ENCODE measurements at places on chromosomes 1 and 21.
A peak's percentile ranks its signal among the peaks of the same experiment; 100 is the strongest.

- no peak for DNase-seq
These were observed 5.8 kb downstream of the ATP5IF1 start for GRCh38 chr1:28241638-28242241.

DNA sequence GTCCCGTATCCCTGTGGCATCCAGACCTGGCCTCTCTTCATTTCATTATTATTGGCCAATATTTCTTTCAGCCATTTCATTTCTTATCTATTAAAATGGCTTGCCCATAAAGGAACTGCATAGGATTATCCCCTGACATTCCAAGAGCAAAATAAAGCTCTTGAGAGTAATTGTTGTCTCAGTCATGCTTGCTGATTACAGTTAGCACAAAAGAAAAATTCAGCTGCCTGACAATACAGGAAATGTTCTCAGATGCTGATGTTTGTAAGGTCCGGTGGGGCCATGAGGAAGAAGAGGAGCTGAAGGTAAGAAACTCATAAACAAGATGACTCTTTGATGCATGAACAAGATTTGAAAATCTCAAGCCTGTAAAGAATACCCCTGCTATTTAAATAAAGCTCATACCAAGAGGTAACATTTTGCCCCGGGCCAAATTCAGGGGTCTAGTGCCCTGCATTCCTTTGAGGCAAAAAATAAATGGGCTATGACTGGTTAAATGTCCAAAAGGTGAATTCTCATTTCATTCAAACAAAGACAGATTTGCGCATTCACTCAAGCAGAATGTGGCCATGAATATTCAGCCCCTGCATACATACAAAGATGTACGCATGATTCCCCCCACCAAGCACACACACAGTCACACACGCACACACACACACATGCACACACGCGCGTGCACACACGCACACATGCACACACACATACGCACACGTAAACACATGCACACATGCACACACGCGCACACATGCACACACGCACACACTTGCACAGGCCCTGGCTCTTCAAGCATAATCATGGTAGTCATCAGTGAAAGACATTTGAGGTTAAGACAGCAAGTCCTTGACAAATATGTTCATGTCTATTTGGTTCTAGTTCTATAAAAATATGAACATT is 44.8 kb downstream of the KCNJ15 start:
- DNase-seq: no peak

GRCh38 chr21:42569732-42570301 is 56.2 kb downstream of the SLC37A1 start:
- no peak for DNase-seq

DNA sequence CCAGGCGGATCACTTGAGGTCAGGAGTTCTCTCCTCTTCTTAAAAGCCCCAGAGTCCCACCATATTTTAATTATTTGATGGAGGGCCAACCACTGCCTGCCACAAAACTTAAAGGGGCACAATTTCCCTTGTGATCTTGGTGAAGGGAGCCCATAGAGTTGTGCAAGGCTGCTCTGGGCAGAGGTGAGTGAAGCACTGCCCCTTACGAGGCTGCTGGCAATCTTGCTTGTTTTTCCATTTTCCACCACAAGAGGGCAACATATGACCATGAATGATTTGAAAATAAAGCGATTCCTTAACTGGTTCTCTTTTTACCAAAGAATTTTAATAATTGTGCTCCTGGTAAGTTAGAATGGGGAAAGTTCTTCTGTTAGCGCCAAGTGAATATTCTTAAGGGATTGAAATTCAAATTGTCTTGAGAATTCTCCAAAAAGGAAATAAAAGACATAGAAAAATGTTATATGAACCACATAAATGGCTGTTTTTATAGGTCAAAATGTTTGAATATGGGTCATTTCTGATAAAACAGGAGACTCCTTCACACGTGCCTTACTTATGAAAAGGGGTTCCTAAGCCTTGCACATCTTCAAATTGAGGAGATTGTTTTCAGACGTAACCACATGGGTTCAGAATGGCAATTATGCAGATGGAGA is 22.7 kb downstream of the PGM1 start:
- DNase-seq: peak; percentile 95

DNA sequence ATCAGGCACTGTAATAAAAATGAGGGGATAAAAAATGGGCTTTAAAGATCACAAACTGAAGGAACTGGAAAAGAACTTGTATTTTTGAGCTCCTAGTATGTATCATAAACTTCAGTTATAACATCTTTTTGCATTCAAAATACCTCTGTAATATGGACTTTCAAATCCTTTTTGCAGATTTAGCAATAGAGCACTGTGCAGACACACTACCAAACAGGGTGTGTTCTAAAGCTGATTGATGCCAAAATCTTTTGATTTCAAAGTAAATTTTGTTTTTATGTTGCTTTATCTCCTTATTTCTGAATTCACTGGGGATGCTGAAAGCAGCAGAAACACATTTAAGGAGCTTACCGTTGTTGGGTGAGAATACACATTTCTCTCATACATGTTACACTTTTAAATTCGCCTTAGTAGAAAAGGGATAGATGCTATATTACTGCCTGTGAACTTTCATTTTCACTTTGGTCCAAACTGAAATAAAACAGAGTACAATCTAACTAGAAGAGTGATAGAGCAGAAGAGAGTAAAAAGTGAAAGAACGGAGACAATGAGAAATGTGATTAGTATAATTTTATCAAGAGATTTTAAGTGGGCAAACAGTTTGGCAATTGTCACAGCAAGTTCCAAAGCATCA is 1126.6 kb downstream of the BRINP3 start:
- DNase-seq: no peak

- DNase-seq: no peak
These were observed 47.6 kb upstream of the PPP2R5A start for GRCh38 chr1:212237651-212238050.

DNA sequence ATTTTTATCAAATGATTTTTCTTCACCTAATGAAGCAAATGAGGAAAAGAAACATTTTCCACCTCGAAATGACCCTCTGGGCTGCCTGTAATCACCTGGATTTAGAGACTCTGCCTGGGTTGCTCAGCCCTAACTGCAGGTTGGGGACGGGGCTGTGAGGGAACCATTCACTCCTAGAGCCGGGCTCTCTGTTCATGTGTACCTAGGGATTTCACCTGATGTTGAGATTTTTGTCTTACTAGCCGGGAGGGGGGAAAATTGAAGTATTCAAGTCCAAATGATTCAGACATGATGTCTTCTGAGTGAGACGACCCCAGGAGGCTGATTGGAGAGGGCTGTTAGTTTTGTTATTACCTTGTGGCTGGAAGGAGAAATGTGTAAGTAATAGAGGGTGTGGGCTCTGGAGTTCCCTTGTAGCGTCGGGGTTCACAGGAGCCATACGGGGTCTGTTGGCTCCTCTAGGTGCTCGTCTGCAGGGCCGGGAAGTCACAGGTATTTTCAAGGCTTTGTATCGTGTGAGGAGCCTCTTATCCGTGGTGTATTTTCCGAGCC is 42.3 kb upstream of the PWP2 start:
- DNase-seq: no peak

GRCh38 chr21:28644762-28645161 is 347.9 kb downstream of the LTN1 start:
- no peak for DNase-seq

DNA sequence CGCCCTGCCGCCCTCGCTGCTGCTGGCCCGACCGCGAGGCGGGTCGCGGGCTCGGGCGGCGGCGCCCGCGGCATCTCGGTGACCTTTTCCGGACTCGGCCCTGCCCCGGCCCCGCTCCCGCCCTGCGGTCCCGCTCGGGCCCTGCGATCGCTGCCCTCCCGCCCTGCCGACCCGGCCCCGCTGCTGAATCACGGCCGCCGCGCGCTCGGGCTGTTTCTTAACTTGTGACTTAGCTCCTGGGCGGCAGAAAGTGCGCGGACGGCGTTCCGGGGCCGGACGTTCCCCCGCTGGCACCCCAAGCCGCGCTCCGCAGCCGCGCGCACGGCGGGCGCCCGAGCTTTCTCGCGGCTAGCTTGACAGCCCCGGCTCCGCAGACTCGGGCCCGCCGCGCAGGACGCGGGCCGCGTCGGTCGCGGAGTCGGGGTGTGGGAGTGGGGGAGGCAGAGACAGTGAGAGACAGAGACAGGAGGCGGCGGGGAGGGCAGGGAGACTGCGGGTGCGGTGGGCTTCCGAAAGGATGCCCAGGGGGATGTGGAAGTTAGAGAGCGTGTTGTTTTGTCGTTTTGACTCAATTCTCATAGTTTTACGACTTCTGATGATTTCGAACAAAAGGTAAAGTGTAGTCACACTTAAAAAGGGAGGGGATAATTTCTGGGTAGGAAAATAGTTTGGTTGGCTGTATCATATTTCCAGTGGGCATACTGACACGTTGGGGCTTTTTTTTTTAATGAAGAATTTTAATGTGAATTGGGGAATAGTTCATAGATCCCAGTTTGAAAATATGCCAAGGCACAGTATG is 49.8 kb downstream of the PRDM2 start:
- DNase-seq: peak; percentile 77

GRCh38 chr1:181424786-181425403 is 58.4 kb upstream of the CACNA1E start:
- DNase-seq: peak; percentile 96

DNA sequence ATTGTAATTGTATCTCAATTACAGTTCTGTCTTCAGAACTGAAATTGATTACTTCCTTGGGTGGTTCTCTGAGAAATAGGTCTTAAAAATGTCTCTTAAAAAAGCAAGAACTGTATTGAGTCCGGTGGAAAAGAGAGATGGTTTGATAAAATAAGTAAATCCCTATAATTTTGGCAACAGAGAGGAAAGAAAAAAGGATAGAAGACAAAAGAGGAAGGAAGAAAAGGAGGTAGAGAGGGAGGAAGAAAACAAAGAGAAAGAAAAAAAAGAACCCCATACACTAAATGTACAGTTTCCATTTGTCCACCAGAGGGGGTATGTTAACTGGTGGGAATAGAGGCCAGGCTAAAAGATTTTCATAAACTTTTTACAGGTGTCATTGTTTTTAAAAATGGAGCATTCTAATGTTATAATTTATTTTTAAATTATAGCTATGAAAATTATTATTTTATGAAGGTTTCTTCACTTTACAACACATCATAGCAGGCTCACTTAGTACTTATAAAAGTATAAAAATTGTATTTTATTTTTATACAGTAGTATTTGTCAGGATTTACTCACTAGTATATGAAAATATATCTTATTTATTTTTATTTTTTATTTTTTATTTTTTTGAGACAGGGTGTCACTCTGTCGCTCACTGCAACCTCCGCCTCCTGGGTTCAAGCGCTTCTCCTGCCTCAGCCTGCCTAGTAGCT is 2.1 kb upstream of the UBE2T start:
- DNase-seq: peak; percentile 74

DNA sequence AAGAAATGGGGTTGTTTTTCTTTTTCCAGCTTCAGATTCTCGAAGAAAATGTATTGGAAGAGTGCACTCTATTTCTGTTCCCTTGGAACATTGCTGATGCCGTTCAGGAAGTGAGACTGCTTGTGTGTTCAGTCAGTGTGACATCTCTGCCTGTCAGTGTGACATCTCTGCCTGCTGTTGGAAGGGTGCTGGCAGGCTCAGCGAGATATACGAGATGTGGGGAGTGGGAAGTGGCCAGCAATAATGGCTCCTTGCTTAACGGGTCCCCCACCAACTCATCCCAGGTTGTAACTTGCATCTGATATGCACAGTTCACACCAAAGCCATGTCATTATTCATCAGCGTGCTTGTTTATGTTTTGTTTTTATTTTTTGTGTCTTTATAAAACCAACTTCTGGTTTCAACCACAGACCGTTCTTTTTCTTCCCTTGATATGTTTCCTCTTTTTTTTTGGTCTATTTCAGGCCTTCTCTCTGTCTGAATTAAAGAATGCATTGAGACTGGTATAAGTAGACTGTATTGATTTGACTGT is 145.4 kb downstream of the GALNT2 start:
- no peak for DNase-seq

GRCh38 chr21:46098303-46099141 is 610 bp downstream of the COL6A2 start:
- peak; percentile 37 for DNase-seq

DNA sequence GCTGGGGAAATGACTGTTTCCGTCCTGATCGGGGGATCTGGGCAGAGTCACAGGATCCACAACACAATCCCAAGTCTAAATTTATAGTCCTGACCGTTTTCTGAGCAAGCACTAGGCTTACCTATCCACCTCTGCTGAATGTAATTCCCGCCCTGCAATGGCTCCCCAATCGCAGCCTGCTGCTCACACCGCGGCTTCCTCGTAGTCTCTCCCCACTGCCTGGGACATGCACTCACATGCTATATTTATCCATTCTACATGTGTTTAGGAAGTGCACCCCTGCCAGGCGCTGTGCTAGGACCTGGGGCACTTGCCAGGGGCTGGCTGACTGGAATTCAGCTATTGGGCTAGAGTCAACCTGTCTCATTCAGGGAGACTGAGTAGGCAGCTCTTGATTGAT is 246.6 kb upstream of the CSF3R start:
- no peak for DNase-seq

- DNase-seq: no peak
These were observed 103.0 kb upstream of the PLXNA2 start for GRCh38 chr1:208347191-208347590.

GRCh38 chr1:15756143-15757015 is 2.2 kb upstream of the FBLIM1 start:
- DNase-seq: peak; percentile 51

DNA sequence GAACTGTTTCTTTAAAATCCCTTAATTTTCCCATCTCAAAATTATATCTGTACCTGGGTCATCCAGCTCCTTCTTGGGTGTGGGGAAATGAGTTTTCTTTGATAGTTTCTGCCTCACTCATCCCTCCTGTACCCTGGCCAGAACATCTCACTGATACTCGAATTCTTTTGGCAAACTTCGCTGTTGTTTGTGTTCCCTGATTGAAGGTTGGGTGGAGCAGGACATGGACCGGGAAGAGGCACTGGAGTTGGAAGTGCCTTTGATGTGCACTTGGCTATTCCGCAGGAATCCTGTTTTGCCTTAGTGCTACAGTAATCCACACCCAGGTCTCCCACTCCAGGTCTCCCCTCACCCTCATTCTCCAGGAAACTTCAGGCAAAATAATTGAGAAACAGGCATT is 11.2 kb downstream of the MINDY1 start:
- DNase-seq: no peak

GRCh38 chr1:112581586-112582192 is 37.3 kb downstream of the ST7L start:
- DNase-seq: no peak

DNA sequence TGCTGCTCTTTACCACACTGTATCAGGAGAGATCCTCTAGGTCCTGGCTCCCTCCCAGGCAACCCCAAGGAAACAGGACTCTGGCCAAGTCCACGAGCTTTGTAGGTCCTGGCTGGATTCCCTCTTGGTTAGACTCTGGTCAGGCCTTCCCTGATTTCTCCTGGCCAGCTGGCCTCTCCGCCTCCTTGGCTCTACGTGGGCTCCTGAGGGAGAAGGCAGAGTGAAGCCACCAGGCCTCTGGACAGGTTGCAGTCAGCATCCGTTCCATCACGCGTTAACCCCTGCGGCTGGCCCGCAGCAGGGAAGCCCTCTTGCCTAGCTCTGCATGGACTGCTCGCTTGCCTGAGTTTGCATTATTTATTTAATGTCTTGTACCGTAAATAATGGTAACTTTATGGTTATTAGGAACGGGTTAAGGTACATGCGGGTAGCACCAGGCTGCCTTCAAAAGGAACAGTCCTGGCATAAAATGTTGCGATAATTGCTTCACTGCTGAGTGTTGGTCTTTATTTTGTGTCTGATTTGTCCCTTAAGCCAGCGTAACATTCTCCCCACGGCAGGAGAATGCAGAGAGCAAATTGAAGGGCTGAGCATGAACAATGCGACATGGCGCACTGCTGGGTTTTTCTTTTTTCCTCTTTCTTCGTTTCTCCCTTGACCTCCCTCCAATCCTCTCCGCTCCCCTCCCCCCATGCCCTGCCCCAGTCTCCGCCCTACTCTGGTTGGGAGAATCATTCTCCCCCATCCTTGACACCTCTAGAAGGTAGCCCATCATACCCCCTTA is 100.3 kb downstream of the RNF220 start:
- DNase-seq: peak; percentile 74

GRCh38 chr1:14735841-14736240 is 137.4 kb downstream of the KAZN start:
- DNase-seq: no peak

All from eye (tissue), 1 donor.